ENCODE measurements at places on chromosomes 6 and 20.

DNA sequence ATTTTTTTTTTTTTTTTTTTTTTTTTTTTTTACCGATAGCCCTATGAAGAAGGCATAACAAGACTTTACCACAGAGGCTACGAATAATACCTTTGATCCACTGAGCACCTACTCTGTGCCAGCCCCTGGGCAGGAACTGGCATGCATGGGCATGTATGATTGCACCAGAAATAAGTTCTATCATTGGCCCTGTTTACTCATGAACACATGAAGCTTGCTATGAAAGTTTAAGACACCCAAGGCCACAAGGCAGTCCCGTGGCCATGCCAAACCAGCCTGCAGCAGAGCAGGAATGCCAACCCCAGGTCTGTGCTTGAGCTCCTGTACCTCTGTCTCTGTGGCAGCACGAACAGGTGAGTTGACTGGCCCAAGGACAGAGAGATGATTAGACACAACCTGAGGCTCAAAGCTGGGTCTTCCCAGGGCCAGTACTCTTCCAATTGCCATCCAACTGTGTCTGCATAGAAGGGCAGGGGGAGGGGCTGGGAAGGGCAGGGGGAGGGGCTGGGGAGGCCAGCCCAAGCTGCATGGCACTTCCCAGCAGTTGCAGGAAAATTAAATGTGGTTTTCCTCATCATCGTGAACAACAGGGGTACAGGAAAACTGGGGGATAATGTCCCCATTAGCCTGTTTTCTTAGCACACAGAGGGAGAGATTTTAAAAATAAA is 63.5 kb downstream of the LRFN2 start:
- DNase-seq, result no peak

GRCh38 chr20:1310506-1311190 is 18.3 kb downstream of the SDCBP2 start:
- DNase-seq, result no peak

- DNase-seq, result no peak
These were observed 492.4 kb upstream of the MARCKS start for GRCh38 chr6:113364766-113365165.

GRCh38 chr6:138953451-138953850 is 34.6 kb downstream of the REPS1 start:
- no peak for DNase-seq

GRCh38 chr6:14047151-14047740 is 70.3 kb upstream of the CD83 start:
- DNase-seq, result no peak

DNA sequence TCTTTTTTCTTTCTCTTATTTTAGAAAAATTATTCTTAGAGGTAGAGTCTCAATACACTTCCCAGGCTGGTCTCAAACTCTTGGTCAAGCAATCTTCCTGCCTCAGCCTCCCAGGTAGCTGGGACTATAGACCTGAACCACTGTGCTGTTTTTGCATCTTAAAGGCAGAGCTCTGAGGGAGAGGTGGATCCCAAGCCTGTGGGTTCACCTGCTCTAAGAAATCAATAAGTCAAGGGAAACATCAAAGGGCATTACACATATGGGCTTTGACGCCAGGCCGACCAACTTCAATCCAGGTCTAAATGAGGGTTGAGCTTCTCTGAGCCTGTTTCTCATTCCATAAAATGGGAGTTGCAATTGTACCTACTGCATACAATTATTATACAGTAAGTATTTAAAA is 223.9 kb downstream of the LY86 start:
- no peak for DNase-seq
